Right cardiac atrium (tissue), 5 donors: ENCODE measurements at places on chromosomes 13 and 19.
A peak's percentile ranks its signal among the peaks of the same experiment; 100 is the strongest.

DNA sequence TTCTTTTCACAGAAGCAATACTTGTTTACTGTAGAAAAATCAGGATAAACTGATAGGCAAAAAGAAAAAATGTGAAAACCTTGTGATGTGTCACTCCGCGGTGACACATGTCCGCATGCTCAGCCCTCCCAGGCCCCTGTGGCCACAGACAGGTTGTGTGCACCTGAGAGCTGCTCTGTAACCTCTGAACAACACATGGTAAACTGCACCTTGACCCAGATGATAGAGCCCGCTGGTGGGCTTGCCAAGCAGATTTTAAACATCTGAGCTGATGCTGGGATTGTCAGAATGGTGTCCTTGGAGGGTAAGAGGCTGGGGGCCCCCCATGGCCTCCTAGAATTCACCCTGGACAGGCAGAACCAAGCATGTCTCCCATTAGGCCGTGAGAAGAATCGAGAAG, 33.8 kb downstream of the DHRS12 start:
- peak; percentile 35 for DNase-seq

GRCh38 chr19:33759356-33759755, 37.3 kb upstream of the KCTD15 start:
- DNase-seq: no peak

GRCh38 chr13:75670496-75670895, 34.4 kb downstream of the LMO7 start:
- no peak for DNase-seq

- DNase-seq: peak; percentile 74
Measured at GRCh38 chr19:1513499-1514294, 878 bp upstream of the ADAMTSL5 start.

- DNase-seq: no peak
Measured at GRCh38 chr19:6761053-6761676, 6.1 kb downstream of the SH2D3A start.

GRCh38 chr13:52169839-52170238, 10.4 kb upstream of the NEK3 start:
- no peak for DNase-seq

GRCh38 chr13:36789730-36790129, 29.3 kb upstream of the RFXAP start:
- DNase-seq: no peak

DNA sequence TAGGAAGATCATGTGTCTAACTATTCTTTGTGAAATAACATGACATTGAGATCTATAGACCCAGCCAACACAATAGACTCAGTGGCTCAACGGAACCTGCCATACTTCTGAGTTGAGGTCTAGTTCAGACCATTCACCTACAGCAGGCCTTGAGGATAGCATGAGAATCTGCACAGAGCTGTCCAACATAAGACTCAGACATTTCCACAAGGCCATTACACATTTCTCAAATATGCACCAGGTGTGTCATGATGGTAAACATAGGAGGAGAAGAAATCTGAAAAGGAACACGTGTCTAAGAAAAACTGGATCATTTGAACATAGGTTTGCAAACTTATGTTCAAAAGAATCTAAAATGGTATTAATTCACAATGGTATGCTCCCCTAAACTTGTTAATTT, 421.4 kb downstream of the SLITRK6 start:
- DNase-seq: no peak

GRCh38 chr13:44801990-44802389, 187.3 kb downstream of the NUFIP1 start:
- no peak for DNase-seq

GRCh38 chr13:90493667-90494066, 853.8 kb upstream of the MIR17HG start:
- DNase-seq: no peak
